Kidney tubule cell (primary cell): ENCODE measurements at places on chromosomes 1 and 21.

- DNase-seq = peak; percentile 79
These were observed 16.2 kb upstream of the LIN9 start for GRCh38 chr1:226325178-226325577.

GRCh38 chr1:117660271-117660965 lies 54.6 kb downstream of the TENT5C start:
- no peak for DNase-seq

- no peak for DNase-seq
These were observed 119.7 kb downstream of the PROX1 start for GRCh38 chr1:214107322-214108096.

GRCh38 chr1:161473348-161473747 lies 31.9 kb upstream of the FCGR2A start:
- peak; percentile 28 for DNase-seq

DNA sequence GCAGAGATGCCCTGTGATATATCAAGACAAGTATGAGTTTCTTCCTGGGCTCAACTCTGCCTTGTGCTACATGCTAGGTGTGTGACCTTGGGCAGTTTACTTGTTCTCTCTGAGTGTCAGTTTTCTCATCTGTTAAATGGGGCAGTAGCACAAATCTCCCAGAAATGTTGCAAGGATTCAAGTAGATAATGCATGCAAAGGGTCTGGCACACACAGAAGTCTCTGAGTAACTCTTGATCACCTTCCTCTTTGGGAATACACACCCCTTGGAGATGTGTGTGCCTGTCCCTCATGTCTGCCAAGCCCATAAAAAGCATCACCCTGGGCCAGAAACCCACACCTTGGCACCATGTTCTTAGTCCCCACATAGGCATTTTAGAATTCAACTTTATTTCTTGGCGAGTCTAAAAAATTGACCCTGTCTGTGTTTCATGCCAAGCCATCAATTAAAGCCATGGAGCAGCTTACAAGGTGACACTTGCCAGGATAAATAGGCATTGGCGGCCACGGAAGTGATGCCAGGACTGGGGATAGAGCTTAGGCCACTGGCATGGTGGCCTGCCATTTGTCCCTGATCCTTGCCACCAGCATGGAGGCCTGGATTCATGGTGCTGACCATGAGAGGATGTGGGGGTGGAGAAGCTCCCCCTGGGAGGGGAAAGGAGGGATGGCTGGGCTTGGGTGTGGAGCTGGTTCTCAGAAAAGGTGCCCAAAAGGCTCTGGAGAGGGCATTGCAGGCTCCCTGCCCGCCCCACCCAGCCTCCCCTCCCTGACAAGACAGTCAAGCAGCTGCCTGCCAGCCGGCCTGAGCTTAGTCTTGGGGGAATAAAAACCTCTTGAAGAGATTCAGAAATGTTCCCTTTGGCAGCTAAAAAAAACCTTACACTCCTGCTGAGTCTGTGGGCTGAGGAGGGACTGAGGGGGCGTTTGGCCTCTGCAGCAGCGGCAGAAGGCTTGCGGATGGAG lies 118.0 kb upstream of the IPO9 start:
- no peak for DNase-seq

DNA sequence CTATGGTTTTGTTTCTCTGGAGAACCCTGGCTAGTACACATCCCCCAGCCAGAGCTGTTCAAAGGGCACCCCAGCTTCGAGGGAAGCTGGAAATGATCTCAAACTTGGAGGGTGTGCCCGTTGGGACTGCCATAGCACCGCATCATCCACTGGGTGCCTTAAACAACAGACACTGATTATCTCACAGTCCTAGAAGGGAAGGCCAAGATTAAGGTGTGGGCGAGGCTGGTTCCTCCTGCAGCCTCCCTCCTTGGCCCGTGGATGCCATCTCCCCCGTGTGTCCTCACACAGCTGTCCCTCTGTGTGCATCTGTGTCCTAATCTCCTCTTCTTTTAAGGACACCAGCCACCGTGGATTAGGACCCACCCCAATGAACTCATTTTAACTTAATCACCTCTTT lies 4.2 kb upstream of the IBA57 start:
- no peak for DNase-seq

GRCh38 chr1:221601166-221601565 lies 140.7 kb downstream of the DUSP10 start:
- no peak for DNase-seq

DNA sequence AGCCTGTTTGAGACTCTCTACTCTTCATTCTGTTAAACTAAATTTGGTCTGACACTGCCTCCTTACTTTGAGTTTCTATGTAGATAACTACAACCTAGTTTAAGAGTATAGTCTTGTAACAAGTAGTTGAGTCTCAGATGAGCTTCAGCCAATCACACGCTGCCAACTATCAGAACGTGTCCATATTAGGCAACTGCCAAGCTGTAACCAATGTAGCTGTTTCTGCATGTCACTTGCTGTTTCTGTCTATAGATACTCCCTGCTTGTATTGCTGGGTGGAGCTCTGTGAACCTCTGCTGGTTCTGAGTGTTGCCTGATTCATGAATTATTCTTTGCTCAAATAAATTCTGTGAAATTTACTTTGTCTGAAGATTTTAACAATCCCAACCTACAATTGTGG lies 452.6 kb upstream of the NR5A2 start:
- no peak for DNase-seq

DNA sequence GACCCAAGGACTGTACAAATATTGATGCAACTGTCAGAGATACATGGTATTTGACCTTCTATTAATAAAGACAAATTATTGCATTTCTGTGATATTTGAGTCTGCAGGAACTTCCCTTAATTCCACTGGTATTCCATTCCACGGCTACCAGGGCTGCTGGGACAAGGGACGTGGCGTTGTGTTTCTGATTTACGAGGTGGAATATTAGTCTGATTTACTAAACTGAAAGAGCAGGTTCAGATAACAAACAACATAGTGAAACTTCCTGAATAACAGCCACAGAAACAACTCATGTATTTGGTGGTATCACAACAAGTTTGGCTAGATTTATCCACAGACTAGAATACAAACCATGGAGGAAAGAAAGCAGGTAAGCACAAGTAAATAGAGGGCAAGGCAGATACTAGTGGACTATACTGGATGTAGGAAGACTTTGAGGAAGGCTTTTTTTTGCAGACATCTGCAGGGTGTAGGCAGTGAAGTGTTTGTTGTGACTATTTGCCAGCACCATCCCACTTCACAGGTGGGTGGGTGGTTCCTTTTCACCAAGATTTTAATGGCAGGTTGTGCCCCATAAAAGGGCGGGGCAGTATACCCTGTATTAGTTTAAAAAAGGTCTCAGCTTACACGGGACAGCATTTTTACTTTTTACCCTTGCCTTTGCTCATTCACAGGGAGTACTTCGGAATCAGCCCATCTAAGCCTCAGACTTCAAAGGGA lies 100.4 kb downstream of the FGGY start:
- DNase-seq = no peak
